ENCODE measurements at places on chromosomes 1 and 21.

- DNase-seq, result no peak
These were observed 83.1 kb downstream of the CLIC4 start for GRCh38 chr1:24828183-24828886.

GRCh38 chr21:35697321-35697808, 363.0 kb downstream of the SETD4 start:
- DNase-seq, result peak; percentile 47

- DNase-seq, result no peak
These were observed 517 bp downstream of the IPO13 start for GRCh38 chr1:43947061-43947873.

DNA sequence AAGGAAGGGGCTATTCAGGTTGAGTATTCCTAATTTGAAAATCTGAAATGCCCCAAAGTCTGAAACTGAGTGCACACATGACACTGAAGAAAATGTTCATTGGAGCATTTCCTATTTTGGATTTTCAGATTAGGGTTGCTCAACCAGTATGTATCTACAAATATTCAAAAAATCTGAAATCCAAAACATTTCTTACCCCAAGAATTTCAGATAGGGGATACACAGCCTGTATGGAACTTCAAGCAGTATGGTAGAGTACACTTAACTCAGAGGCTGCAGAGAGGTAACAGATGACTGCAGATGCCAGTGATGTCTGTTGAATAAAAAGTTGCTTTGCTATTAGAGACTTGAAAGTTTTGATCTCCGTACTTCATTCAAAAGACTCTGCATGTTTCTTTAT, 19.0 kb downstream of the YTHDF2 start:
- DNase-seq, result no peak

- DNase-seq, result no peak
These were observed 81.1 kb downstream of the CSMD2 start for GRCh38 chr1:34083974-34084373.

DNA sequence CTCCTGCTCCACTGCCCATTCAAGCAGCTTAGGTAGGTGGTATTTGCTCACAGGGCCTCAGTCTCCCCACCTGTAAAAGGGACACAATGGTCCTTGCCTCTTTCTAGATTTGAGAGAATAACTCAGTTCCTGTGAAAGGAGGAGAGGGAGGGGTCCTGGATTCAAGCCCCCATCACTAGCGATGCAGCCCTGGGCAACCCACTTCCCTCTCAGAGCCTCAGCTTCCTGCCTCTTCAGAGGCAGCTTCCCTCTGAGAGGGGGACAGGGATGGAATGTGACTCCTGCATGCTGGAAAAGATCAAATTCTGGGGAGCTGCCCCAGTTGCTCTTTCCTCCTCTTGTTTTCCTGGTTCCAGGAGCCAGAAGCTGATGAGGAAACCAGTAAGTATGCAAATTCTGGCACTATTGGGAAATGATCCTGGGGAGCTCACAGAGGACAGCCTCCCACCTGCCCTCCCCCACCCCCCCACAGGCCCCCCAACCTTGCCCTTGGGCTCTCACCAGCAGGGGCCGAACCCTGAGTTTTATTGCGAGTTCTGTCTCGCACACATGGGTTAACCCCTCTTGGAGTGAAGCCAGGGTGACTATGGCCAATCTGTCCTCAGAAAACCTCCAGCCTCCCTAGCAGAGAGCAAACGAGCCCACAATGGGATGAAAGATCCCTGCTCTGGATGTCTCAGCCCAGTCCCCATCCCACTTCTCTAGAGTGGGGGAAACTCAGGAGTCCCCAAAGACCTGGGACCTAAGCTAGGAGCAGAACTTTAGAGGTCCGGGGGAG, 11.7 kb downstream of the ZC3H12A start:
- no peak for DNase-seq

DNA sequence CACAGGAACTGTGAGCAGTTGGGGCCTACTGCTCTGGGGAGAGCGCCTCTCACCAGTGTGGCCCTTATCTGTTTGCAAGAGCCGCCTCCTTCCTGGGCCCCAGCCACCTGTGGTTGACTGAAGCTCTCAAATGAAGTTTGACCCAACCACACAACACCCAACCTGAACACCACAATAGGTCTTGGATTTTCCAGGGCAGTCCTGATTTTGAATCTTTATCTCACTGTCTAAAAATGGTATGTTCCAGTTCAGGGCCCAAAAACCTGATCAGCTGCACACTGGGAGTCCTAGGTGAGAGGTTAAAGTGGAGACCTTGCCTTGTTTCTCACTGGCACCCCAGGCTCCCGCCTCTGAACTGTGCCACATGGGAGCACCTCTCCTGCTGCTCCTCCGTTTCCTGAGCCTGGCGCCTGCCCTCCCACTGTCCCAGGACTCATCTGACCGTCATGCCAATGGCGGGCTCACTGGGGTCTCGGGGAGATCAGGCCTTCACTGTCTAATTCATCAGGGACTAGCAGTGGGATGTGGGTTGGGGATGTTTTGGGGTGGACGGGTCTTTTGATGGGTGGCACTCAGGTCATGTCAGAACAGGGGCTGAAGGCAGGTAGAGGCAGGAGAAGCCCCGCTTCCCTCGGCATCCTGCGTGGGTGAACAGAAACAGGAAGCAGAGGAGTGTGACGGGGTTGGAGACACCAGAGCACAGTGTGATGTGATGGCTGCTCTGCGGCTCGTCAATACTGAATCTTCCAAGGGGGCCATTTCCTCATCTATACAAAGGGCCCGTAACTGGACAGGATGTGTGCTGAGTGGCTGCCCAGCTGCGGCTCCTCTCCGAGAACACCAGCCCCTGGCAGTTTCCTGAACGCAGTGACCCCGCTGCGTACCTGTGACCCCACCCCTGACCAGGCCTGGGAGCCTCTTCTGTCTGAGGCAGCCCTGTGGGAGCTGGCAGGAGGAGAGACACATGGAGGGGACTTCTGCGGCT, 59.6 kb upstream of the ITPKB start:
- DNase-seq, result no peak
